Stimulated activated CD8-positive, alpha-beta memory T cell treated with anti-CD3 and anti-CD28 coated beads, Interleukin-15, amount 100 ng/mL, for 1 hour (primary cell): ENCODE measurements at places on chromosomes 12 and 14.

- DNase-seq: no peak
These were observed 29.1 kb downstream of the MOK start for GRCh38 chr14:102275866-102276265.

DNA sequence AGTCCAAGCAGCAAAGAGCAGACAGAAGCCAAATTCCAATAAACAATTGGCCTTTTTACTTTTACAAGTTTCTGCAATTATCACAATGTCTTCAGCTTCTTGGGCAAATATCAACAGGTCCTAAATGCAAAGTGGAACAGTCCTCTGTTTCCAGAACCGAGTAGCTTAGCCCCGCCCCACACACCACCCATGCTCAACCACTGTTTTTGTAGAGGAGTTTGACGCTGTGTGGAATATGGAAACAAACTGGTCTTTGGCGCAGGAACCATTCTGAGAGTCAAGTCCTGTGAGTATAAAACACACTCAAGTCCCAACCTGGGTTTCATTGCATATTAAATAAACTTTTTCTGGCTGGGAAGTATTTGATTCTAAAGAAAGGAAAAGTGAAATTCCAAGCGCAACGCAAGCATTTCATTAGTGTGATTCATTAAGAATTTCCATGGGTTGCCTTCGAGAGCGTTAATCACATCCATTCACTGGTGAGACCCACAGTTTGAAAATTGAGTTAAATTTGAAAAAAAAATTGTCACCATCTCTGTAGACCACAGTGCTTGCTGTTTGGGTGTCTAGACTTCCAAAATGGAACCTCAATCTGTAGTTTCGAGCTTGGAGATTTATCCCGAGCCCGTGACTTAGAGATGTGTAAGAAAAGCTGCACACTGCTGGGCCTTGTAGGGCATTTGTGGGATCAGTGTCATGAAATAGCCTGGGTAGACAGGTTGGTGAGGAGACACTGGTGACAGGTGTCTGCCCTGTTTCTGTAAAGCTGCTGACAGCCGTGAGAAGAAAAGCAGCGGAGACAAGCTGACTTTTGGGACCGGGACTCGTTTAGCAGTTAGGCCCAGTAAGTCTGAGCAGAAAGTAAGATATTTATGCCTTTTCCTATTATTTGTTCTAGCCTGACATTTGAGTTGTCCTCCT, 96.1 kb downstream of the DAD1 start:
- no peak for DNase-seq

DNA sequence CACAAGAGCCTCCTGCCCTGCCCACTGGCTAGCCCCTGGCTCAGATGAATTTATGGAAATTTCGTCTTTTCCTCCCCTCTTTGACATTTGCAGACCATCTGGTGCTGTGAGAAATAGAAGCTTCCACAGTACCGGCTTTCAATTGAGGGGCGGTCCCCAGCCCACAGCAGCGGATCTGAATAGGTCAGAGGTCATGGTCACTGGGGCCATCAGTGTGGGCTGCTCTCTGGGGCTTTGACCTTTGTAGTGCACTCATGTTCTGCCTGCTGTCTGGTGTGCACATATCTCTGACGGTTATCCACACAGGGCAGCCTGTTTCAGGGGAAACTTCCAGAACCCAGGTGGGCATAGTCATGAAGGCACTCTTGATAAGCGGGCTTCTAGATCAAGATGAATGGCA, 2.5 kb upstream of the RFLNA start:
- no peak for DNase-seq

DNA sequence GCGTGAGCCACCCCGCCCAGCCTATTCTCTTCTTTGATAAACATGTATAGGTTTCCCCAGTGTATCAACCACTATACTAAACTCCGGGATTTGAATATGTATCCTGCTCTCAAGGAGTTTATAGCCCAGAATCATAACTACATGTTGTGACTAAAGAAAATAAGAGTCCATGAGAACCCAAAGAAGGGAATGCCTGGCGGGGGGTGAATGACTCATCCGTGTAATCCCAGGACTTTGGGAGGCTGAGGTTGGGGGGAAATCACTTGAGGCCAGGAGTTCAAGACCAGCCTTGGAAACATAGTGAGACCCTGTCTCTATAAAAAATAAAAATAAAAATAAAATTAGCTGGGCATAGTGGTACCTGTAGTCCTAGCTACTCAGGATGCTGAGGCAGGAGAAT, 57.2 kb downstream of the SIX6 start:
- DNase-seq: no peak

DNA sequence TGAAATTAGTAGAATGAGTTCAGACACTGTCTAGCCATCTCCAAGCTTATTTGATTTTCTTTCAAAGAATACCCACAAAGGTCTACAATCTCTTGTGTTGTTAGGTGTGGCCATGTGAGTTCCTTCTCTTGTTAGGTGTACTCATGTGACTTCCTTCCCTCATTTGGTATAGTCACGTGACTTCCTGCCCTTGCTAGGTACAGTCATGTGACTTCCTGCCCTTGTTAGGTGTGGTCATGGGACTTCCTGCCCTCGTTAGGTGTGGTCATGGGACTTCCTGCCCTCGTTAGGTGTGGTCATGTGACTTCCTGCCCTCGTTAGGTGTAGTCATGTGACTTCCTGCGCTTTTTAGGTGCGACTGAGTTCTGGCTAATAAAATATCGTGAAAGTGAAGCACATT, 179.6 kb downstream of the TMX1 start:
- DNase-seq: peak; percentile 0

DNA sequence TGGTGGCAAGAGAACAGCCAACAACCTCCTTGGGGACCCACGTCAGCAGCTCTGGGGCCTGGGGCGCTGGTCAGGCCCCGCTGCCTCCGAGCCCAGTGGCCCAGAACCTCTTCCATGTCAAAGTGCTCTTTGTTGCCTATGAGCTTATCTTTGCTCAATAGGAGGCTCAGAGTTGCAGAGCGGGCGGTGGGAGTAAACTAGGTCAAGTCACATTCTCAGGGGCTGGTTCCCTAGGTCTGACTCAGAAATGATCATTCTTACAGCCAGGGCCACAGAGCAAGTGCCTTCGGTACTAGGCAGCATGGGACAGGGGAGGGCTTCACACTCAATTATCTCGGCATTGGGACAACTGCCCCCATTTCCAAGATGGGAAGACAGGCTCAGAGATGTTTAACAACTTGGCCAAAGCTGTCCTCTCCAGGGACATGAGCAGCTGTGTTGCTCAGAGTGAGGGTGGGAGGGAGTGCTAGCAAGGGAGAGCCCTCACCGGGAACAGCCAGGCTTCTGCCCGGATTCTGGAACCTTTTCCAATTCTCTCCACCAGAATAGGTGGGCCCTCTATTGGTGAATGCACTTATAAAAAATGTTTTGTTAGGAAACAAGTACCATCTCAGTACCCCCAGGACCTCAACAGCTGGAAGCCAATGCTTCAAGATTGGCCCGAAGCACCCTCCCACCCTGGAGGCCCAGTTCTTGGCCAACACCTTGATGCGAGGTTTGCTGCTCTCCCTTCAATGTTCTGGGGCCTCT, 11.9 kb downstream of the SLC25A29 start:
- no peak for DNase-seq

GRCh38 chr14:52824462-52824861, 33.1 kb upstream of the GNPNAT1 start:
- DNase-seq: no peak

DNA sequence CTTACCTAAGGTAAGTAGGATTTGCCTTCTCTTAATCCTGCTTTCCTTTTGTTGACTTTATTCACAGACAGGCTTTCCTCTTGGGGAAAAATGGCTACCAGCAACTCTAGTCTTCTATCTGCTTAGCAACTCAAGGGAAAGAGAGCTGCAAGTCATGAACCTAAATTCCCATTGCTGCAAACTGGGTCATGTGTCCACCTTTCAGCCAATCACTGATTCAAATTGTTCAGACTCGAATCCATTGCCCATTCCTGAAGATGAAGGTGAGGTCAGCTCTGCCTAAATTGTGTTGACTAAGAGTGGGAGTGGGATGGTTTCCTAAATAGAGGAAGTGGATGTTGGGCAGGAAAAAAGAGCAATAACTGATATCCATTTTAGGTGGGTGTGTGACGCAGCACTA, 7.7 kb downstream of the FBXW8 start:
- DNase-seq: no peak

GRCh38 chr14:45785240-45785639, 532.2 kb upstream of the MIS18BP1 start:
- no peak for DNase-seq

DNA sequence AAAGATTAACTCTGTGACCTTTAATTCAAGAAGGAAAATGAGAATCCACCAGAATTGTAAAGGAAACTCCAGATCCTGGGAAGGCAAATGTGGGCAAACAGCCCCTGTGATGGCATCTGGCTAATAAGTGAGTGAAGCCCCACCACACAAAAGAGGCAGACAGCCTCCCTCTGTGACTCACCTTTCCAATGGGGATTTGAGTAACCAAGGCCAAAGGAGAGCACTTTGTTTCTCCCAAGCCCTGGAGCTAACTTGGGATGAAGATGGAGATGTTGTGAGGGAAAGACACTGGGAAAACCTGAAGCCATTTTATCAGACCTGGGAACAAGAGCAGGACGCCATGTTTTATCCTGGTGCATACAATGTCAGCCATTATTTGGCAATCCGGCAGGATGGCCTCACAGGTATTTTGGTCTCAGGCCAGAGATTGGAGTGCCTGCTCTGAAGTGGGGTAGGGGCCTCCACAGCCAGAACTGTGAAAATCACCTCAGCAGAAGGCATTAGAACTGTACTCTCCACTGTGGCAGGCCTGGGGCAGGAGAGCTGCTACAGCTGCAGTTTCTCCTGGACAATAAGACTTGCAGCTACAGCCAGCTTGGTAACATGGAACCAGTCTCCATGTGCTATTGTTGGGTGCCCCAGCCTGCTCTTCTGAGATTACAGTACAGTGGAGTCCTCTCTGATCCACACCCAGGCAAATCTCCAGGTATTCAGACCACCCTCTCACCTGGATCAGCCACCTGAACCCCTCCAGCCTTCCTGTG, 96.6 kb upstream of the PCED1B start:
- DNase-seq: no peak

DNA sequence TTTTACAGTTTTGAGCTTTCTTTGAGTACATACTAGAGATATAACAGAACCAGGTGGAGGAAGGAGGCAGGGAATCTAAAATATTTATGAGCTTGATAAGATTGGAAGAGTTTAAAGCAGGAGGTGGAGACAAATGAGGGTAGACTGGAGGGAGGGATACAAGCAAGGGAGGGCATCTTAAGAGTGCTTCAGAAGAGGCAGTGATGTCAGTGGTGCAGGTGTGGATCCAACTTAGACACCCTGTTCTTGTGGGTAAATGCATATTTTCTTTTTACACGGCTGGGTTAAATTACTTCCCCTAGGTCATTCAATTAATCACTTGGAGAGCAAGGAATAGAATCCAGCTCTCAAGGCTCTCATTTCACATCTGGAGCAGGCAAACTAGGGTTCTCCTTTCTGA, 146.1 kb upstream of the LRIG3 start:
- no peak for DNase-seq

GRCh38 chr14:88005978-88006851, 1.3 kb downstream of the GPR65 start:
- DNase-seq: no peak

DNA sequence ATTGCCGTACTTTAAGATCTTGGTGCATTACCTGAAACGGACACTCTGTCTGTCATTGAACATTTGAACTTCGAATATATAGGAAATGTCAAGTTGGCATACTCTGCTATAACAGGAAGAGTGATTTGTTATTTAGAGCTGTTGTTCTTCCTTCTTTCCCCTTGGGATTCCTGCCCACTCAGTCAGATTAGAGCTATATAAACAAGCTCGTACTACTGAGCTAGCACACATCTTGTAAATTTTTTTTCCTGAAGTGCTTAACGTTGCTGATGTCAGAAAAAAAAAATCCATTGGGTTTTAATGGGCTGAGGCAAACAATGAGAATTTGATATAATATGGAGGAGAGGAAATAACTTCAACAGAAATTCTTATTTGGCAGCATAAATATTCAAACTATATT, 26.8 kb downstream of the RGS6 start:
- no peak for DNase-seq

DNA sequence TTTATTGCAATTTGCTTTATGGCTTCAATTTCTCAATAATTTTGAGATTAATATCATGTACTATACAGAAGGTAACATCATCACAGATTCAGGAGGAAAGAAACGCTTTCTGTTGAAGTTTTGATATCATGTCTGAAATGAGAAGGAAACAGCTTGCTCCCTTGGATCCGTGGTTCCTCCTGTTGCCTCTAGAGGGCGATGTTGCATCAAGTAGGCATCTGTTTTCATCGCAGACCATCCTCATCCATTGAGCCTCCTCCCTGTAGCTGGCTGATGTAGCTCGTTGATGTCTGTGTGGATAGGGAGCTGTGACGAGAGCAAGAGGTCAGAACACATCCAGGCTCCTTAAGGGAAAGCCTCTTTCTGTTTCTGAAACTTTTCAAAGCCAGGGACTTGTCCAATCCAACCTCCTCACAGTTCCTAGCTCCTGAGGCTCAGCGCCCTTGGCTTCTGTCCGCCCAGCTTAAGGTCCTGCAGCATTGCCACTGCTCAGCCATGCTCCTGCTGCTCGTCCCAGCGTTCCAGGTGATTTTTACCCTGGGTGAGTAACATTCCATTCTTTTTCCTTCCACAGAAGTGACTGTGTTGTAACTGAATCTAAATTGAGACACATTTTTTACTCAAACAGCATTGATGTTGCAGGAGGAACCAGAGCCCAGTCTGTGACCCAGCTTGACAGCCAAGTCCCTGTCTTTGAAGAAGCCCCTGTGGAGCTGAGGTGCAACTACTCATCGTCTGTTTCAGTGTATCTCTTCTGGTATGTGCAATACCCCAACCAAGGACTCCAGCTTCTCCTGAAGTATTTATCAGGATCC, 304.8 kb upstream of the OR4E1 start:
- no peak for DNase-seq

DNA sequence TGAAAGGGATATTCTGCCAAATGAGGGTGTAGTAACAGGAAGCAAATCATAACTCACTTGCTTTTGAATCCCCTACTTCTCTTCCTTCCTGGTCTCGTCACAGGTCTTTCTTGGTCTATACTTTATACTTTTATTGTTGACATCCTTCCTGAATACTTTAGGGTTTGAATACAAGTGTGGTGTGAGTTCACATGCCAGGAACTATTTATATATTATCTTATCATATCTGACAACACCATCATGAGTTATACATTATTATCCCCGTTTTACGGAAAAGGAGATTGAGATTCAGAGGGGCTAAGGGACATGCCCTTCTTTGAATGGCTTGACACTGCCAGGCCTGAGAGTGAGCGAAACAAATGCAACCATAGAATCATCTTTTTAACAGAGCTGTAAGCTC, 33.0 kb upstream of the TSPAN8 start:
- no peak for DNase-seq
